ENCODE measurements at places on chromosomes 12 and 14.

GRCh38 chr14:84544486-84545131, 985.3 kb upstream of the FLRT2 start:
- no peak for DNase-seq

- no peak for DNase-seq
These were observed 469.2 kb downstream of the DIO2 start for GRCh38 chr14:79742142-79742541.

GRCh38 chr14:44609201-44609600, 102.1 kb upstream of the FSCB start:
- no peak for DNase-seq

DNA sequence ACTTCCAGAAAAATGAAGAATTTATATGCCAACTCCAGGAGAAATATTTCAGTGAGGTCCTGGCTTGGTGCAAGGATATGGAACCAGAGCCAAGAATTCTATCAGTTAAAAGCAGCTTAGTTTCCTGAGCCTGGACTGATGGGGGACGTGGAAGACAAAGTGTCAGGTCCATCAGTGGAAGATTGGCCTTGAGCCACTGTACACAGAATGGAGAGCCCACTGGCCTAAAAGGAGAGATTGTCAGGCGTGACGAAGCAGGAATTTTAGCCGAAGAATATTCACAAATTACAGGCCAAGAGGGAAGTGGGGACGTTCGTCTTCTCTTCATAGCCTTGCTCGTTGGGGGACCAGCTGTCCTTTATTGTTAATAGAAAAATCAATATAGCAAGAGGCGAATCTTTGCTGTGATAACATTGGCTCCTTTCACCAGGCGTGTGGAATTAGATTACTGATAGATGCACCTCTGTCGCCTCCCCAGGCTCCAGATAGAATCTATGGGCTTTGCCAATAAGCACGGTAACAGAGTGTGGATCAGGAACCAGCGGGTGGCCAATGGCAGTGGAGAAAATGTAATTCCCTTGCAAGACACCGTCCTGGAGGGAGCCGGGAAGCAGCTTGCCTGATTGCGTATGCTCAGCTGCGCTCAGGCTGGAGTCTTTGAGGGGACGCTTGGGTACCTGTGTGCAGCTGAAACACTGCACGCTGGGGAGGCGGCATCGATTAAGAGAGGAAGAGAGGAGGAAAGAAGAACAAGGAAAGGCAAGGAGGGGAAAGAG, 56.4 kb downstream of the TMEM132C start:
- DNase-seq = no peak

DNA sequence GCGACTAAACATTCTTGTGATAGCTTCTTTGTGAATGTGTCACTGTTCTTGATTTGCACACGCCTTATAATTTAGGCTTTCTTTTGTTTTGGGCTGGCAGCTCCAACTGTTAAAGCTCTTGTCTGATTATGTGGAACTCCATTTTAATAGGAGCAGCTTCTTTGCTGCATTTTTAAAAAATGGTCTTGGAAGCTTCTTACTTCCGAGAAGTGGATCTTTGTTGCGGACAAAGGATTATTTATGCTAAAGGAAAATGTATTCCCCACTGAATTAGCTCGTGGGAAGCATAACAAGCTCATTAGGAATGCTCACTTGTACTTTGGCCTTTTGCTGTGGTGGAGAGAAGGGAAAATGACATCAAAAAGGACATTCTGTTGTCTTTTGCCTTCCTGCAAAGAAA, 20.0 kb downstream of the GAS2L3 start:
- DNase-seq = no peak

- DNase-seq = no peak
These were observed 25.5 kb downstream of the ZFYVE21 start for GRCh38 chr14:103740991-103741689.

DNA sequence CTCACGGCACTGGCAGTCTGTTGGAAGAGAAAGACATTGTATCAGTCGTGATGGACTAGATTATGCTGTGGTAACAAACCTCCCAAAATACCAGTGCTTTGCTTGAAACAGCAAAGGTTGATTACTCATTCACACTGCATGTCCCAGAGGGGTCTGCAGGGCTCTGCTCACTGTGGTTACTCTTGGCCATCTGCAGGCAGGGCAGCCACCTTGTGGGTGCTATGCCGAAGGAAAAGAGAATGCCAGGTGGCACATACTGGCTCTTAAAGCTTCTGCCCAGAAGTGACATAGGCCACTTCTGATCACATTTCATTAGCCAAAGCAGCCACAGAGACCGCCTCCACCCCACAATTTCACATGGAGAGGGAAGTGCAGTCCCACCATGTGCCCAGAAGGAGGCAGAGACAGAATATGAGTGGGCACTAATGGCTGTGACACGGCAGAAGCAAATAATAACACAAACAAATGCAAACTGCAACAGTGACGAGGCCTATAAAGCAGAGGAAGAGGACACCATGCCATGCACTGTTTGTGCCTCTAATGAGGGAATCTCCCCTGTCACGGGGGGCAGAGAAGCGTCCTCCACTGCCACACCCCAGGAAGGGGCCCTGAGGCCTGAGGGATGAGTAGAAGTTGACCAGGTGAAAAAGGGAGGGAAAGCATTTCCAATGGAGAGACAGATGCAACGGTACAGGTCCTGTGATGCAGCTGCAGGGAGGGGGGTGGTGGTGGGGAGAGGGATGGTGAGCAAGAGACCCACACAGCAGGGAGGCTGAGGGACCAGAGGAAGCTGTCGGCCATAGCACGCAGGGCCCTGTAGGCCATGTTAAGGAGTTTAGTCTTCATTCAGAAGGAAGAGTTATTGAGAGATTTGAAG, 51.7 kb upstream of the KICS2 start:
- DNase-seq = no peak

DNA sequence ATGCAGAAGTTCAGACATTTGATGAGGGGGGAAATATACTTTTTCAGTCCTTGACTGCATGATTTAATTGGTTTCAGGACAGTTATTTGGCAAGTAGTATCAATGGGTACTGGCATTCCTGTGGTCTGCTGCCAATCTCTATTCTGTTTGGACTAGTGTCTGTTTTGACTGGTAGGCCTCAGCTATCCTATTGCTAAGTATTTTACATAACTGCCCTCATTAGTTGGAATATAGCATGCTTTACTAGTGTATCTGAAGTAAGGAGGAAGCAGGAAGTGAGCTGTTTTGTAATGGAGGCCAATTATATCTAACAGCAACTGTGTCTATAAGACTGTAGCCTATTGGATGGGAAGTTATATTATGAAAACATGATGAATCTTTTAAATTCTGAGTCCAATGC, 104.3 kb downstream of the FLRT2 start:
- no peak for DNase-seq

- DNase-seq = peak; percentile 96
These were observed 26.2 kb upstream of the MAP1LC3B2 start for GRCh38 chr12:116532986-116533342.

GRCh38 chr12:29569132-29569757, 71.8 kb upstream of the OVCH1 start:
- no peak for DNase-seq

DNA sequence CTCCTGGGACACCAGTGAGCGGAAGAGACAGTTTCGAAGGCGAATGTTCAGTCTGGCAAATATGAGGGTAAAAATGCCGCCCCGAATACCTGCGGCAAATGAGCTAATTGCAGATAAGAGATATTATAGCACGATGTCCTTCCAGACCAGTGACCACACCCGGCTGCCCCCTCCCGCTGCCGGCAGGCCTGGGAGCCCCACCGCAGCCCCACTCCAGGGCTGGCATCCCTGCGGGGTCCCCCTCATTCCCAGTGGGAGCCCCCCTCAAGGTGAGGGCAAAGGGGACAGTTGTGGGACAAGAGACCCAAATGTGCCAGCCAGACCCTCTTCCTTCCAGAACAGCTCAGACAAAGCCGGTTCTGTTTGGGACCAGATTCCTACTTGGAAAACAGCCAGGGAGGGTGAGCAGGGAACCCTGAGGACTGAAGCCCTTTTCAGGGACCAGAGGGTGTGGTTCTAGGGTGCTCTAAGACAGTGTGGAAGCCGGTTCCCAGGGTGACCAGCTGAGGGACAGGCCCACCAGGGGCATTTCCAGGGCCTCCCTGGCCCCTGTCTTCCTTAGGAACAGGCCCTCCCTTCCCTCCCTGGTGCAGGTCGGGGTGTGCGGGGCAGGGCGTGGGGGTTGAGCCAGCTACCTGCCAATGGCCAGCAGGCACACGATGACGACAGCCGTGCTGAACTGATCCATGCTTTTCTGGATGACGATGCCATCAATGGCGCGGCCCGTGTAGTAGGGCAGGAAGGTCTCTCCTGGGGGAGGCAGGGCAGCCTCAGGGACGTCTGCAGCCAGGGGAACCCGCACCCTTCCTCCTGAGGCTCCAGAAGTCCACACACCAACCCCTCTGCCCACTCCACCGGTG, 16.2 kb downstream of the ABCB9 start:
- DNase-seq = no peak

DNA sequence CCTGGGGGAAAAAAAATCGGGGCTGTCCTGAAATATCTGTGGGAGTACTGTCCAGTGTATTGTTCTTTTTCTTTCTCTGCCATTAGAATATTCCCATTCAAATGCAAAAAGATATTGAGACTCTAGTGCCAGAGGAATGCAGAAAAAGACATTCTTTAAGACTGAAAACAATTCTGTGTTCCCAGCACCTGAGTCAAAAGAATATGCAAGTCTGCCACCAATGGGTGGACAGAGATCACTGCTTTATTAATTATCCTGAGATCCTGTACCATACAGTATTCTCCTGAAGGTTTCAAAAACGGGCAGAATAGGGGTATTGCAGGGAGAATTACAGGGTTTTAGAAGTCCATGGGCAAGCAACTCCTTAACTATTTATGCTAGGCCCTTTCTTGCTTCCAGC, 361.8 kb downstream of the C12orf50 start:
- DNase-seq = no peak

- no peak for DNase-seq
These were observed 162.4 kb downstream of the GALC start for GRCh38 chr14:87830443-87831096.

DNA sequence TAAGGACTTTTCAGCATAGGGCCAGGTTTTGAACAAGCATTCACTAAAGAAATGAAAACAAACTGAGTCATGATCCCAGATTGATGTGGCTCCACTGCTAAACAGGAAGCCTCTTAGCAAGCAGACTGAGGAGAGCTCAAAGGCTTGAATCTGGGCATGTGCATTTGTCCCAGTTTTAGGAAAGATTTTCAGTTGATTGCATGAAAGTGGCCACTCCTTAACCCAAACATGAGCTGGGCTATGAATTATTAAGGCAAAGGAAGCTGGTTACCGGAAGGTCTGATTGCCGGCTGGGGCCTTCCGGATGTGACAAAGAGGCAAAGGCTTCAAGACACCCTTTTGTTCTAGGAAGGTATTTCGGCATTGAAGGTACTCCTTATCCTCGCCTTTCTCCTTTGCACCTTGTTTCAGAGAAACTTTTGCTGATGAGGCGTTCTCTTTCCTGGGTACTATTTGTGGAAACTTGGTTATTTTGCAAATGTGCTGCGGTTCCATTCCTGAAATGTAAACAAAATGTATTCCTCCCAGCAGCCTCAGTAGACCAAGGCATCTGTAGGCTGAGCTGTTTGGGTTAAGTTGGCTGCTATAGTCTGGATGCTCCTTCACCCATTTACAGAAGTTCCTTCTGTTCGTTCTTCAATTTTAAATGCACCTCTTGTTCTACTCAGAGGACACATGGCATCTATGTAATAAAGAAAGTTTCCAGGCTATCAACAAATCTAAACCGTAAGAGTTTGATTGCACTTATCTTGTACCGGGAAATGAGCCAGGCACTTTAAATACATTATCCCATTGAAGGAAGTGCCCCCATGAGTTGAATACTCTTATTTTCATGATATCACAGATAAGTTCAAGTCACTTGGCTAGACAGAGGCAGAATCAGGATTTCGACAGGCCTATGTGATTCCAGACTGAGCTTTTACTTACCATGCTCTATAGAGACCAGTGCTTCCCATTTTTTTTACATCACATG, 115.6 kb upstream of the METAP2 start:
- no peak for DNase-seq

DNA sequence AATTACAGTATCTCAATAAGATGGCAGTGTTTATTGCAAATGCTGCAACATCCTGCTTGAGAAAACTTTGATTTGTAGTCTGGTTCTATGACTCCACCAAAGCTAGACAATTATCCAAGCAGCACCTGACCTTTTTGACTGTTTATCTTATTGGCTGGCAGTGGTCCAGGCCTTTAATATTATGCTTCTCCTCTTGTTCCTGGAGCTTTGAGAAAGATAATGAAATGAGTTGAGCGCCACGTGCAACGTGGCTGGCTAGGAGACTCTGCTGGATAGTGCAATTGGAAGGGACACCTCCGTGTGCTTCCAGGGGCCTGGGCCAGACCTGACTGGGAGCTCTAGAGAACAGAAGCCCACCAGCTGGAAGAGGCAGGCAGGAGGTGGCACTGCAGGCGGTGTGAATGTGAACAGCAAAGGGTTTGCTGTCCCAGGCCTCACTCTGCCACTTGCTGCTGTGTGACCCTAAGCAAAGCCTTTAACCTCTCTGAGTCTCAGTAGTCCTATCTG, 349.3 kb downstream of the CACNA1C start:
- no peak for DNase-seq

- no peak for DNase-seq
These were observed 3.6 kb downstream of the FNTB start for GRCh38 chr14:64990296-64990695.

DNA sequence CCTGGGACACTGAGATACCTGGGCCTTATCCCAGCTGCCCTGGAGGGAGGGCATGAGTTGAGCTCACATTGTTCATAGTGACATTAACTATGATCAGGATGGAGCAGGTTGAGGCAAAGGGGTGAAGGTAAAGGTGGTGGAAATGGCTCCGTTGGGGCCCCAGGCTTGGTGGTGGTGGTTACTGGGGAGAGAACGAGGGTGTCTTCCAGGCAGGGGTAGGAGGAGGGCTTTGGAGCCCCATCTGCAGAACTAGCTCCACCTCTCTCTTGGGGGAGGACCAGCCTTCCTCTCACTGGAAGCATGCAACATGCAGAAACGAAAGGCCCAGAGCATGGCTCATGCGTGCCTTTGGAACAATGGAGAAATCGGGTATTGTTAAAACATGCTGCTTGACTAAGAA, 217.0 kb downstream of the SLC41A2 start:
- no peak for DNase-seq

- DNase-seq = no peak
These were observed 19.0 kb upstream of the NDUFA12 start for GRCh38 chr12:95022477-95022876.

- DNase-seq = no peak
These were observed 23.3 kb upstream of the EMP1 start for GRCh38 chr12:13173012-13173932.

DNA sequence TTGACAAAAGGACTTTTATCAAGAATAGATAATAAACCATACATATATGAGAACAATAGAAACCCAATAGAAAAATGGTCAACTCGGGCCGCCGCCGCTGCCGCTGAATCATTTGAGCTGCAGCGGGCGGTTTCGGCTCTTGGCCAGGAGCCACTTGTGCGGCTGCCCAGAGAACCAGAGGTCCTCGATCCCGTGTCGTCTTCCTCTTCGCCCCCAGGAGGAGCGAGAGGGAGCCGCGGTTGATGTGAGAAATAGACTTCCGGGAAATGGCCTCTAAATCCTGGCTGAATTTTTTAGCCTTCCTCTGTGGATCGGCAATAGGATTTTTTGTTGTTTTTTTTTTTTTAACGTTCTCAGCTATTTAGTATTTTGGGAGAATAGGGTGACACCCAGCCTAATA, 44.8 kb downstream of the CPSF6 start:
- DNase-seq = peak; percentile 11

Measured in NCI-H187 (cell line).